IMR-90 (cell line): ENCODE measurements at places on chromosomes 5 and 9.
A peak's percentile ranks its signal among the peaks of the same experiment; 100 is the strongest.

GRCh38 chr9:124782661-124783574, 6.0 kb downstream of the OLFML2A start:
- DNase-seq: no peak

DNA sequence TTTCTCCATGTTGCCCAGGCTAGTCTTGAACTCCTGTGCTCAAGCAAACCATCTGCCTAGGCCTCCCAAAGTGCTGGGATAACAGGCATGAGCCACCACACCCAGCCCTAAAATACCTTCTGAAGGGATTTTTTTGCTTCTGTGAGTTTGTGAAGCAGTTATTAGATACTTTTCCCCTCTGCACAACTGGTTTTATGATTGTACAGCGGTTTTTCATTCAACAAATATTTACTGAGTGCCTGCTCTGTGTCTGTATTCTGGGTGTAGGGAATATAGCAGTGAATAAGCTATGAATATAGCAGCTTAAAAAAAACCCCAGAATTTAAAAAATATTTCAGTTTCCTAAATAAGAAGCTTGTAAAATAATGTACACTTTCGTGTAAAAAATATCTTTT, 2.3 kb downstream of the SNX24 start:
- DNase-seq: no peak

DNA sequence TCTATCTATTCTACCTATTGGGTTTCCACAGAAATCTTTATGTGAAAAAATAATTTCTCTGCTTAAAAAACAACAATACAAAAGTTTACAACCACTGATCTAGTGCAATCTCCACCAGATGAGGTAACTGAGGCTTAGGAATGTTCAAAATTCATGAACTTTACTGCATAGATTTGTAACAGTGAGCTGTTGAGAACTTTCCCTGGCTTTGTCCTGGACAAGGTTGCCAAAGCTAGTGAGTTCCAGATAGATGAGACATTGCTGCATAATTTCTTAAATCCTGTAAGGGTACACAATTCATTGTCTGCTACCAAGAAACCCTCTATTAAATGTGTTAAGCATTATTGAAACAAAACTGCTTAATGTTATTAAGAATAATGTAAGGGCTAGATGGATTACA, 102.7 kb downstream of the OSMR start:
- peak; percentile 65 for DNase-seq

- DNase-seq: peak; percentile 13
Measured at GRCh38 chr9:3308609-3309008, 217.2 kb downstream of the RFX3 start.

DNA sequence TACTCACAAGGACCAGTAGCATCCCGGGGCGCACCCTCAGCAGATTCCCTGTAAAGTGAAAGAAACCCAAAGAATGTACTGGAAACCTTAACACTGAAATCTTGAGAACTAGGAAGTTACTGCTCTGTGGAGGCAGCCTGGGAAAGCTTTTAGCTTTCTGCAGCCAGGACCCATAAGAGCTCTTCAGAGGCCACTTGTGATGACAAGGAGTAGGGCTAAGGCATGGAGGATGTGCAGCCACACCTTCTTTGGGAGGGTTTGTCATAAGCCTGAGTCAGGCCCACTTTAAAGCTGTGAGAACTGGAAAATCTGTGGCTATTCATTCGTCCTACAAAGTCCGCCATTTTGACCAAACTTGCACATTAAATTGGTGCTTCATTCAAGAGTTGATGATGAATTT, 291.1 kb upstream of the TLE4 start:
- DNase-seq: no peak

- DNase-seq: peak; percentile 44
Measured at GRCh38 chr5:126544087-126544740, 50.8 kb downstream of the ALDH7A1 start.
